Esophagus squamous epithelium (tissue), 5 donors: ENCODE measurements at places on chromosomes 3 and 15.

GRCh38 chr3:139251529-139251928 is 92.3 kb upstream of the MRPS22 start:
- no peak for DNase-seq

GRCh38 chr3:31241533-31241932 is 291.2 kb upstream of the STT3B start:
- DNase-seq = no peak

- DNase-seq = no peak
Measured at GRCh38 chr3:159910991-159911663, 77.5 kb upstream of the IL12A start.

- no peak for DNase-seq
Measured at GRCh38 chr3:196193133-196193735, 18.0 kb downstream of the ZDHHC19 start.

- DNase-seq = no peak
Measured at GRCh38 chr3:66729687-66730393, 229.0 kb upstream of the LRIG1 start.

GRCh38 chr3:170307671-170308405 is 49.7 kb upstream of the SKIL start:
- DNase-seq = no peak

GRCh38 chr15:22870865-22871264 is 32.4 kb downstream of the NIPA2 start:
- DNase-seq = no peak

GRCh38 chr3:8246070-8246469 is 255.6 kb upstream of the LMCD1 start:
- no peak for DNase-seq

DNA sequence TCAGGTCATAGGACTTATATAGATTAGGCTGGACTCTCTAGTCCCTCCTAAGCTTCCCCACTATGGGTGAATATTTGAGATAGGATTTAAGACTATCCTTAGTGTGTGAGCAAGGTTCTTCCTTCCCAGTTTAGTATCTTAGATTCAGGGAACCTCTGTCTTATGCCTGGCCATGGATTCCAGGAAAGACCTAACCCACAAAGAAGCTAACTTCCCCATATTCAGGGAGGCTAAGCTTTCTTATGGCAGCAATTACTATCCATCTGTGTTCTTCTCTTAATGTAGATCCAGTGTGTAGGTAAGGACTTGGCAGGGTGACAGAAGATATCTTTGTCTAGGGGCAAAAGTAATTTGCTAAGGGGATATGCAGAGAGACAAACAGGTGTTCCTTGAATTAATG is 25.5 kb upstream of the PIK3R4 start:
- no peak for DNase-seq

DNA sequence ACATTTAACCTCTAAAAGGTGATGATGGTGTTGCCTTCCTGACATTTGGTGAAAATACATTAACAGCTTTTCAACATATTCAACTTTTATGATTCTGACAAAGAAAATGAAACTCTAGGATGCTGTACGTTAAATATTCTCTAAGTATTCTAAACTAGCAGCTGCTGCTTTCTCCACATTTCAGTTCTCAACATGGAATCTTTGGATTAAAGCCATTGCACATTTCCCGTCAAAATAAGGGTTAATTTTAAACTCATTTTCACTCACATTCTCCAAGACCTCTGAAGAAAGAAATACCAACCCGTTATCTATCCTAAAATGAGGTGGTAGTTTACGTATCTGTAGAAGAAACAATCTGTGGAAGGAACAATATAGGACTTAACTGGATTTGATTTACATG is 655.7 kb upstream of the ARPP21 start:
- DNase-seq = no peak

GRCh38 chr3:100635273-100635701 is 25.9 kb downstream of the ADGRG7 start:
- no peak for DNase-seq

- no peak for DNase-seq
Measured at GRCh38 chr15:83206526-83207008, 1.1 kb downstream of the HDGFL3 start.
